Suppressor macrophage (primary cell): ENCODE measurements at places on chromosomes 7 and 10.

DNA sequence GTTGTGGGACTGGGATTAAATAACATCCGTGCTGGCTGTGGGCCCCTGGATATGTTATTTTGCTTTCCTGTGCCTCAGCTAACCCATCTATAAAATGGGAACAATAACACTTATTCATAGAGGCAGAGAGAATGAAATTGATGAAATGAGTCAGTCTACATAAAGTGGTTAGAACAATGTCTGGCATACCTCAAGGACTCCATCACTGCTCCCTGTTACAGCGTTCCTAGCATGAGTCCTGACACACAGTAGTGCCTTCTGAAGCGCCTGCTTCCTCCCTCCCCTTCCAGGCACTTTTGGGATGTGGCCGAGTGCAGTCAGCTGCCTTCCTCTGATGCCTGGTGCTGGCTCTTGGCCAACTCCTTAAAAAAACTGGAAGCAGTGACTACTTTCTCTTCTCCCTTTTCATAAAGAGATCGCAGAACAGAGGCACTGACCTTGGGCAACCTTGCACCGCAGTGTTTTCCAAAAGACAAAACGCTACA is 108.4 kb upstream of the ZMIZ1 start:
- peak; percentile 97 for DNase-seq

DNA sequence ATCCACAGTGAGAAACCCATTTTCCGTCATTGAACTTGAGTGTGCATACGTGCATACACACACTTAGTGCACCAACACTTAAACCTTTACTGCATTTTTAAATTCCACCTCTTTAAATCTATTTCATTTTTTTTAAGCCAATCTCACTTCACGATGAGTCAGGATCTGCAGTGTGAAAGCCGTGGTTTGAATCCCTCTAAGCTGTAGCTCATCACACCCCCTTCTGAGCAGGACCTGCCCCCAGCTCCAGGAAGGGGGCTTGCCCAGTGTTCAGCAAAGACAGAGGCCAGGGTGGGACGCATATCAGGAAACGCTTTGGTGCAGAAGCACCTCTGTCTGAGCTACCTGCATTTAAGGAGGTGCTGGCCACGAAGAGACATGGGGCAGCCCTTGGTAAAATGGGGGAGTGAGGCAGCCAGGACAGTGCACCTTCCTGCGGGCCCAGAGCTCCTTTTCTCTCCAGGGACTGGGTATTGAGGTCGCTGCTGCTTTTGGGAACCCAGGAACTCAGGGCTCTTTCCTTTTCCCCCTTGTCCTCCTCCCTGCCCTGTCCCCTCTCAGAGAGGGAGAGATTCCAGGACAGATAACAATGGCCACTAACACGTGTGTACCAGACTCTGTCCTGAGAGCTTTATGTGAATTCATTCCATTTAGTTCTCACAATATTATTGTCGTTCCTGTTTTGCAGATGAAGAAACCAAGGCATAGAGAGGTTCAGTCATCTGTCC is 21.7 kb downstream of the ZNF316 start:
- DNase-seq, result no peak

GRCh38 chr10:79375321-79376077 is 28.2 kb downstream of the PPIF start:
- DNase-seq, result no peak

DNA sequence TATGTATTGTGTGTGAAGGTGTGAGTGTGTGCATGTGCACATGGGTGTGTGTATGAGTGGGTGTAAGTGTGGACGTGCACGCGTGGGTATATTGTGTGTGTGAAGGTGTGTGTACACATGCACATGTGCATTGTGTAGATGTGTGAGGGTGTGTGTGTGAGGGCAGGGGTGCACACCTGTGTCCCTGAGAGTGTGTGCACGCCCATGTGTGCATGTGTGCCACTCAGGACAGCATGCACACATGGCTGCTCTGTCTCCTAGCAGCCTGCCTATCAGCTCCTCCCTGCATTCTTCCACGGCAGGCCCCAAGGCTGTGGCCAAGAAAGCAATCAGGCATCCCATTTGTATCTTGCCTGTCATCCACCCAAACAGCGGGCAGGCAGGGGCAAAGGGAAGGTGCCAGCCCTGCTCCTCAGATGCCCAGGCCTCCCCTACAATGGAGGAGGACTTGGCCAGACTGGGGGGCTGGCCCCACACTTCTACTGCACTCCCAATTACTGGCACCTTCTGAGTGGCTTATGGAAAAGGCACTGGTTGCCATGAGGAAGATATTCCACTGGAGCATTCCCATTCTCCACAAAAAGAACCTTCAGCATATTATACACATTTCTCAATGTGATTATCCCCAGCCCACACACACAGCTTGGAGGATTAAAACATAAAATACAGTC is 380.4 kb upstream of the ZMIZ1 start:
- DNase-seq, result no peak

- DNase-seq, result no peak
Observed at GRCh38 chr7:22213081-22213480, 143.9 kb downstream of the RAPGEF5 start.

GRCh38 chr7:18831943-18832342 is 285.5 kb downstream of the TWIST1 start:
- no peak for DNase-seq
